ENCODE measurements at places on chromosomes 16 and 17. TPM values are rescaled to one million over a fixed set of nuclear protein-coding genes. Genes with fewer than 3 reads are reported as not detected.

The FAM171A2 gene
- 8.1 TPM for total RNA-seq

The SPN gene
- total RNA-seq, result not detected

The MLX gene
- total RNA-seq, result 22.9 TPM

The KRT36 gene
- not detected for total RNA-seq

The LRRC37B gene
- 3.1 TPM for total RNA-seq

The HID1 gene
- total RNA-seq, result 44.8 TPM

The TBC1D3K gene
- not detected for total RNA-seq

The PLCG2 gene
- 8.5 TPM for total RNA-seq

The GPR179 gene
- not detected for total RNA-seq

The SPATA22 gene
- total RNA-seq, result not detected

The P2RX5 gene
- total RNA-seq, result 0.20 TPM

The SHISA6 gene
- total RNA-seq, result not detected
